ENCODE measurements at places on chromosomes 4 and X.
A peak's percentile ranks its signal among the peaks of the same experiment; 100 is the strongest.

DNA sequence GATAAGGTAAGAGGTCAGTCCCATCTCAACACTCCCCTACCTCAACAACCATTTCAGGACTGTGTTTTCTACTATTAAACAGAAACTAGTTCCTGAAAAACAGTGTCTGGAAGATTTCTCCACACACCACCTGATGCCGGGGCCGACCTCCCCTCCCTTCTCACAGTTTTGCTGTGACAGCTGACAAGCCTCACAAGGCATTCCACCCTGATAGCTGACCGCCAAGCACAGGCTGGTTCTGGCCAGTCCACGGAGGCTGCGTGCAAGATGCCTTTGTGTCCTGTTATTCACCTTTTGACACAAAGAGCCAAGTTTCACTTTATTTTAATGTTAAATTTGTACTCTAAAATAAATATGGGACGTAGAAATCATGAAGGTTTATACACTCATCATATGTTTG is 758.6 kb downstream of the PDHA2 start:
- DNase-seq: no peak

GRCh38 chrX:36581030-36581429 is 427.1 kb upstream of the FAM47C start:
- DNase-seq: no peak

GRCh38 chrX:123943074-123943473 is 18.4 kb upstream of the STAG2 start:
- DNase-seq: no peak

DNA sequence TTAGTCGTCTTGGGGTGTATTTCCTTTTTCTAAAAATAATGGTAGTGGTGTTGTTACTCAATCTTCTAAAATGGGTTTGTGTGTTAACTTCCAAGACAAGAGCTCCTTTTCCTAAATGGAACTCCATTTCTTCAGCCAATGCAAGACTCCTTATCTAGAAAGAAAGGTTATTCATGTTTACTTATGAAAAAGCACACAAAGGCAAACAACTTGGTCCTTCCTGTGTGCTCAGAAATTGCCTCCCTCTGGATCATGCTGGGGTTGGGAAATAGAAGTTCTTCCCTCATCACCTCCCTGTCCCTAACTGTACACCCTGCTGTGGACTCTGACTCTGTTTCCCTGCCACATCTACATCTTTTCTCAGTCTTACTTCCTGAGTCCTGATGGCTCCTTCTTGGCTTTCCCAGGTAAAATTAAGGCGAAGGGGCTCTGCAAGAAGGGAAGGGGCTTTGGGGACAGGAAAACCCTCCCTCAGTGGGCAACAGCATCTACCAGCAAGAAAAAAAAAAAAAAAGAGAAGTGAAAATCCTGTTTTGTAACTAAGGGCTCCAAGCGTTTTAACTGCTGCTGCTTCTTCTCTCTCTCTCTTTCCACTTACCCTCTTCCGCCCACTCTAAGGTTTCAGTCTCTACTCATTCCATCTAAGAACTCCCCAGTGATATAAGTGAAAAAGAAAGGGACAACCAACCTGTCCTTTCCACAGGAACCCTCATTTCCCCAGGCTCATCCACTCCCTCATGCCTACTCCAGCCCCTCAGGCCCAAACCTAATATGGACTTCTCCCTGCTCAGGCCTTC is 19.8 kb upstream of the TASL start:
- DNase-seq: no peak

GRCh38 chr4:174983128-174983750 is 65.1 kb downstream of the ADAM29 start:
- DNase-seq: no peak

DNA sequence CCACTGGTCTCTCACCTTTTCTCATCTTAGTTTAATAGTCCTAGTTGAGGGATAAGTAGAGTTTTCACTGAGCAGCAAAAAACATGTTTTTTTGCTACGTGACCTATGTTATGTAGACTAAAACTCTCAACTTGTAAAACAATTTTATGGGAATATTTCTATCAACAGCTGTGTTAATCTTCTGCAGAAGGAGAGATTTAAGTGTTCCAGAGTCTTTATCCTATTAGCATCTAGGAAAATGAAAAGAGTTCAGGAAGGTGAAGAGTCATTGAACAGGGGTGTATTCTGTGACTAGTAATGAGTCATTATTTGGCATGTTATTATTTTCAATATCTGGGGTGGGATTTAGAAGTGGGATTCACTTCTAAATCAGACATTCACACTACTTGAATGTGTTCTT is 41.9 kb downstream of the RRAGB start:
- DNase-seq: no peak

DNA sequence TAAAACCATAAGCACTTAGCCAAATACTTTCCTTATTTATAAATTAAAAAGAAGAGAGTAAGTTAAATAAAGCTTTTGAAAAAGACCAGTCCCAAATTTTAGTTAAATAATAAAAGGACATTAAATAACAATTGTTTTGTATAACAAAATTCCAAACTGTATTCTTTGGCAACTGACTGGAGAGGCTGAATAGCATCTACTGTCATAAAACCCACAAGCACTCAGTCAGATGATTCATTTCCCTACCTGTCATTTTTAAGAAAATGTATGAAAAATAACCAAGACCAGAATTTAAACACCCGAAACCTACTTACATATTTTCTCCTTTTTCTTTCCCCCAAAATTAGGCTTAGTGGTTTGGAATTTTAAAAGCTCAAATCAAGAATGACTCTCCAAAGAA is 32.5 kb upstream of the SMIM10L2A start:
- no peak for DNase-seq

- DNase-seq: no peak
Measured at GRCh38 chr4:122733787-122734120, 1.2 kb downstream of the BBS12 start.

DNA sequence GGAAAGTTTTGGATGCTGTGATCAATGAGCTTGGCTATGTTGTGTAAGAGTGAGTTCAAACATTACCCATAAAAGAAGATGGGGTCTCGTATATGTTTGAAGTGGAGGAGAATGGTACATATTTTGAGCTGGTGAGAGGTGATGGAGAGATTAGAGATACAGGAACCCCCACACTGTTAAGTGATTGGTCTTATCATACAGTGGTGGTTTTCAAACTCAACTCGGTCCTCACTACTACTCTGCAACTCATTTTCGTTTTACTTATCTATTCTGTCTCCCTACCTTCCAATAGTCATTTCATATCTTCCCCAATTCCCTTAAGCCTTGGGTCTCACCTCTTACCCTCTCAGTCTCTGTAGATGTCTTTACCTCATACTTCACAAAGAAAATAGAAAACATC is 16.4 kb upstream of the TNIP3 start:
- DNase-seq: no peak

DNA sequence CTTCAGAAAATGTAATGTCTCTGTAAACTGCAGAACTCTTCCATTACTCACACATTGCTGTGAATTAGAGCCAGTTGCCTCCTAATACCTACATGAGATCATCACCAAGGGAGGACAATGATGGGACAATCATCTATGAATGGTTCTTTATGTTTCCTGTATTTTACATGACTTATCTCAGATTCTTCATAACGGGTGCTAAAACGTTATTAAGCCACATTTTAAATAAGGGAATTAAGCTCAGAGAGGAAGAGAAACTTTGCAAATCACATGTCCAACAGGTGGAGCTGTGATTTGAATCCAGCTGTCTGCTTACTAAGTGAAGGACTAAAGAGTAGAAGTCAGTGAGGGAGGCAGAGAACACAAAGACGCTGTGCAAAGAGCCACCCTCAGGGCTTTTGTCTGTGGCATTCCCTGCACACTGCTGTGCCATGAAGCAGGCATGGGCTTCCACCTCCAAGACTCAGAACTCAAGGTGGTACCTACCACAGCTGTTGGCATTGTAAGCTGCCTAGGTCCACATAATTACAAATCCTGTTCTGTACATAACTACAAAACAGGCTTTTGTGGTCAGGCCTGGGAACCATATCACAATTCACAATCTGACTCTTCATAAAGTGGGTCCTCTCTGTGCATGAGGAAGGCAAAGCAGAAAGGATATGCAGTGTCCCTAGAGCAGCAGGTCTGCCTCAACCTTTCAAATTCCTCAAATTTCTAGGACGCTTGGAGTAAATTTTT is 12.8 kb downstream of the TBC1D9 start:
- DNase-seq: peak; percentile 64

DNA sequence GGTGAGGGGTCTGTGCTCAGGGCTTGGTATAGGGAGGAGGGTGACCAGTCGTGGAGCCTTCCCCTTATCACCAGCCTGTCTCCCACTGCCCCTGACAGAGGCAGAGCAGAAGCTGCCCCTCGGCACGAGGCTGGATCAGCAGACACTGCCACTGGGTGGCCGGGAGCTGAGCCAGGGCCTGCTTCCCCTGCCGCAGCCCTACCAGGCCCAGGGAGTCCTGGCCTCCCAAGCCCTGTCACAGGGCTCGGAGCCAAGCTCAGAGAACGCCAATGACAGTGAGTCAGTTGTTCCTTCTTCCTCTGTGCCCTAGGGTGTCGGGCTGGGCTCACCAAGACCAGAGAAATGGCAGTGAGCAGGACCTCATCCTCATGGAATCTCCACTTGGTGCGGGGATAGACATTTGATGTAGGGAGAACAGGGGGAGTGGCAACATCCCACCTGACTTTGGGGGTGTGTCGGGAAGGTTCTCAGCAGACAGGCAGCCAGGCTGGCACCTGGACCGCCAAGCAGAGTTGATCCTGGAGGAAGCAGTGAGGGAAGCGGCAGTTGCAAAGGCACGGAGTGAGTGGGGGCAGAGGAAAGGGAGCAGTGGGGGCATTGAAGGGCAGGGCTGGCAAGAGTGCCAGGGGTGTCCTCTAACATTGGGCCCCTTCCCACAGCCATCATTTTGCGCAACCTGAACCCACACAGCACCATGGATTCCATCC is 14.3 kb upstream of the UBA1 start:
- DNase-seq: no peak

- DNase-seq: no peak
Measured at GRCh38 chr4:13193662-13194061, 290.5 kb downstream of the RAB28 start.

Data from fibroblast of skin of right biceps (primary cell).